ENCODE measurements at places on chromosomes 2 and 18.

DNA sequence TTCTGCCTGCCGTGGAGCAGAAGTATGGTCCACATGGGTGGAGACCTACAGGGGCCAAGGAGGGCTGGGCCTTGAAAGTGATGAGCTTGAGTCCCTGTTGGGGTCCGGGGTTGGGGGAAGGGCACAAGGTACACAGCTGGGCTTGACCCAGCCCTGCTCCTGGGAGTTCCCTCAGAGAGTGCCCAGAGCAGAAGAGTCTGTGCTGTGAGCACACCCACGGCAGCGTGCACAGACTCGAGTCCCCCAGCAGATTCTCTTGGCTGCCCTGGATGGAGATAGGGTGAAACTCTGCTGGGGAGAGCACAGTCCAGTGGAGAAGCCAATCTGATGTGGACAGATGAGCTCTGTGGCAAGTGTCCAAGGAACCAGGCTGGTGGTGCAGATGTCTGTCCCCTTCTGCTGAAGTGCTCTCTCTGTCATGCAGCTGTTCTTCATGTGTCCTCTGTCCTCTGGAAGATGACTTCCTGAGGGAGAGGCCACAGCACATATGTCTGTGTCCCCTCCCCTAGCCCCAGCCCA lies 27.5 kb downstream of the INPP4A start:
- no peak for DNase-seq

DNA sequence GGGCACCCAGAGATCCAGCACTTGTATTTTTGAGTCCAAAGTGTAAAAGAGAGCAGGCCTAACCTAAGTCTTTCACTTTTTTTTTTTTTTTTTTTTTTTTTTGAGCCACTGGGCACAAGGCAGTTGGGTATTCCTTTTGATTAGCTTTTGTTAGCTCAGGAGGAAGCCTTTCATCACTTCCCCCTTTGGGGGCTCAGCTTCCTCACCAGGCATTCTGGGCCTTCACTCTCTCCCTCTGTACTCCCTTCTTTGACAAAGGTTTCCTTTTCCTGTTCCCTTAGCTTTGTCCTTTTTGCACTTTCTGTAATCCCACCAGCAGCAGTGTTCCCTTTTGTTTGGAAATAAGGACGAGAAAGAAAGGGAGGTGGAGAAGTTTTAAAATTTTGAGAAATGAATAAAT lies 88.2 kb downstream of the PKP4 start:
- no peak for DNase-seq

DNA sequence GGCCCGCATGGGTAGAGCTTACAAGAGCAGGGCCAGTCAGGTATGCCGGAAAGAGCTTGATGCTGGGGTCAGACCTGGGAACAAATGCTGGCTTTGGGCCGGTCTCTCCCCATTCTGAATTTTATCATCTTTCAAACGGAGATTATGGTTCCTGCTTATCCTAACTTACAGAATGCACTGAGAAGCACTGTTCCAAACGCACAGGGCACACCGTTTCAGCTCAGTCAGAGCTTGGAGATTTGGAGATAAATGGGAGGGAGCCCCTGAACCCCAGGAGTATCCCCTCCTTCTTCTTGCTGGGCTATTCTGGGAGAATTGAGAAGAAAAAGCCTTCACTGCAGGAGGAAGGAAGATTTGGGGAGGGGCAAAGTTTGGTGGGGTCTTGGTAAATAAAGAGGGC lies 169.4 kb downstream of the DDX1 start:
- no peak for DNase-seq

DNA sequence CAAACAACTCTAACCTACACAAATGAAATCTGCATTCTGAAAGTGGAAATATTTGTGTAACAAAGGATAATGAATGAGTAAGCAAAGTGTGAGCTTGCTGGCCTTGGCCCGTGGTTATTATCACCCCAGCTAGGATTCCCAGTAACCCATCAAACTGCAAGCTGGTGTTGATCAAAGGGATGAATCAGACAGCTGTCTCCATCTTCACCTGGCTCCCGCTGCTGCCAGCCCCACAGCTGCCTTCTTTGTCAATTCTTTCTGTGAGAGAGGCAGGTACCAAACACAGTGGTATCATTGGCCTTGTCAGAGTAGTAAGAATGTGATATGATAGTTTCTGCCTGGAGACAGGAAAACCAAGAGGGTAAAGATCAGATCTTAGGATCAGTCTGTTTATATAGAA lies 25.2 kb upstream of the RGPD4 start:
- no peak for DNase-seq

GRCh38 chr2:30231996-30232800 lies 864 bp downstream of the LBH start:
- DNase-seq = no peak

GRCh38 chr18:3654442-3655253 lies 204.7 kb downstream of the TGIF1 start:
- DNase-seq = no peak

GRCh38 chr2:31764169-31764568 lies 183.4 kb upstream of the SRD5A2 start:
- DNase-seq = no peak

GRCh38 chr2:145095641-145096435 lies 575.9 kb upstream of the ZEB2 start:
- DNase-seq = peak; percentile 78

DNA sequence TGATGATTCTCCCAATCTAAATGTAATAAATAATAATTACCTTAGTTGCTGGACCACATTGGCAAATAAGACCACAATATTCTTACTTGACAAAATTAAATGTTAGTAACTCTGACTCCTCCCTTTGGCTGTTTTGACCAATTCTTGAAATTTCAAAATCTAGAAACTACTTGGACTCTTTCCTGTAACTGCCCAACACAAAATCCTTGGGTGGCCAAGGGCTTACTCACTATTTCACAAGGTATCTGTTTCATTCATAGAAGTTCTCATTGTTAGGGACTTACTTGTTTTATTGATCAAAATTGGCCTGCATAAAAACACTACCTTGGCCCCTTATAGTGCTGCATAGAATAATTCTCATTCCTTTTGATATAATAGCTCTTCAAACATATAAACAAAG lies 19.4 kb downstream of the CDH20 start:
- no peak for DNase-seq

GRCh38 chr2:239946864-239947728 lies 78.0 kb downstream of the NDUFA10 start:
- DNase-seq = no peak

DNA sequence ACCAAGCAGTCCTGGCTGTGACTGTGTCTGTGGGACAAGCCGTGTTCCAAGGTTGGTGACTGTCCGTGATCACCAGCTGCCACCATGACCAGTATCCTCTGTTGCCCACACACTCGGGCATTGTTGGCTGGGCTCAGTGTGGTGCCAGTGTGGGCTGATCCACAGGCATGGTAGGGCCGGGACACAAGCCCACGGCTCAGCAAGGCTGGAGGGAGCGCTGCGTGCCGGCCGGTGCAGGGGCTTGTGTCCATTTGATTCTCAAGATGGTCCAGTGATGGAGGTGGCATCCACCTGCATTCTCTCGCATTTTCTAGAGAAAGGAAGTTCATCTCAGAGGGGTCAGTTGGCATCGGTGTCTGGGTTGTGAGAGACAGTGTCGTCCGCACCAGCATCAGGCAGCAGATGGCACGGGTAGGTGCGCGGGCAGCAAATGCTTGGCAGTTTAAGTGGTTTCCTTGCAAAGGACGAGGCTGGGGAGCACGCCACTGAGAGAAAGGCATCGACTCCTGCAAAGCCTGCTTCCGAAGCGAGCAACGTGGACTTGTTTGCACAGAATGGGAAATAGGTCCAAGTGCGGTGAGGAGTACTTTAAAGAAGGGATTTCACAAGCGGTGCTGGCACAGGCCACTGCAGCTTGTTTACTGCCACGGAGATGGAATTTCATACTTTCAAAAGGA lies 20.9 kb downstream of the TWIST2 start:
- no peak for DNase-seq

- DNase-seq = no peak
These were observed 669.7 kb upstream of the SALL3 start for GRCh38 chr18:78309924-78310323.

DNA sequence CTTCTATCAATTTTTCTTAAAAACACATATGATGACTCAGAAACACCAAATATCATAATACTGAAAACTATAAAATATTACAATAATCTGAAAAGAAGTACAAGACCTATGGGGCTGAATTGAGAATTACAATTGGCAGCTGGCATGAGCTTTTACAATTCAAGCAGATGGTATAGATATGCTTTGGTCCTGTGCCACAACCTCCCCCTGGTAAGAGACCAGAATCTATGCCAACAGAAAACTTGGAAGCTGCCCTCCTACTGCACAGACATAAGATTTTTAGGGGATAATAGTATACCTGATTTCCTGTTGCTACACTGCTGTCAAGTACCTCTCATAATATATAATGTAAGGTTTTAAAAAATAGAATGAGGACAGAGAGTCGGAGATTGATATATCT lies 46.8 kb upstream of the CDH7 start:
- no peak for DNase-seq

DNA sequence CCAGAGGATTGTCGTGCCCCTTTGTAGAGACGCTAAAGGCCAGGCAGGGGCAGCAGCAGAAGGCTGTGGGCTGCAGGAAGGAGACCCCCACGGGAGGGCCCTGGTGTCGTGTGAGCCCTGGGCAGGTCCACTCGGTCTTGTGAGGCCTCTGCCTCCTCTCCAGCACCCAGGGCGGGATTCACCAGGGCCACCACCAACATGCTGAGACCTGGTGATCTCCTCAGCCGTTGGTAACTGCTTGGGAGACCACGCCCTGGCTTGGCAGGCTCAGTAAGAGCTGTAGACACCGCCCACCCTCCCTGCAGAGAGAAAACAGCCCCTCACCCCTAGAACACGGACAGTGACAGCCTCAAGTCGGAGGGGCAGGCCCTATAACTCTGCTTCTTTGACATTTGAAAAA lies 21.1 kb downstream of the MBP start:
- no peak for DNase-seq

DNA sequence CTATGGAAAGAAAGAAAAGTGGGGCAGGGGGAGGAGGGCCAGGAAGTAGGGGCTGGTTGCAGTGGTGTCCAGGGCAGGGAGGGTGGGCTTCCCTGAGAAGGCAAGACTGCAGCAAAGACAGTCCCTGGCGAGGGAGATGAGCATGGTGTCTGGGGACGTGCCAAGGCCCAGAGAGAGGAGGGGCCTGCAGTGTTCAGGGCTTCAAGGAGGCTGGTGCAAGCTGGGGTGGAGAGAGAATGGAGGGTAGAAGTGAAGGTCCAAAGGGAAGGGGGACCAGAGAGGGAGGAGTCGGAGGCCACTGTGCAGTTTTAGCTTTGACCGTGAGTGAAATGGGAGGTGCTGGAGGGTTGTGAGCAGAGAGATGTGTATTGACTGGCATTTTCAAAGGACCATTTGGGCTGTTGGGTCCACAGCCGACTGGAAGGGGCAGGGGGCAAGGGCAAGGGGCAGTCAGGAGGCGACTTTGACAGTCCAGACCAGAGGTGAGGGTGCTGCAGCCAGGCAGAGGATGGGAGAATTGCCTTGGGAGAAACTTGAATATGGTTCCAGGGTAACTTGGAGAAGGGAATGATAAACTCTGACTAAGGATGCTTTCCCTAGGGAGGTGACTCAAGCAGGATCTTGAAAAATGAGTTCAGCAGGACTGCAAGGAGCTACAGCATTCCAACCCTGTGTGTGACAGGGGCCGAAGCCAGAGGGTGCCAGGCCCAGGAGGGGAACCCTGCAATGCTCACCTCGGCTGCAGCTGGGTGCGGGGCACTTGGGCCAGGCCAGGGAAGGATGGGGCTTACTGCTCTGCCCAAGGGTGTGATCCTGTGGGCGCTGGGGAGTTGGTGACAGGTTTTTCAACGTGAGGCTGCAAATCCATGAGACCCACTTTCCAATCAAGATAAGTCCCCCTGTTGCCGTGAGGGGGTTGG lies 177.1 kb upstream of the HAAO start:
- peak; percentile 87 for DNase-seq

- peak; percentile 29 for DNase-seq
These were observed 26.5 kb downstream of the LDAH start for GRCh38 chr2:20796374-20796791.

DNA sequence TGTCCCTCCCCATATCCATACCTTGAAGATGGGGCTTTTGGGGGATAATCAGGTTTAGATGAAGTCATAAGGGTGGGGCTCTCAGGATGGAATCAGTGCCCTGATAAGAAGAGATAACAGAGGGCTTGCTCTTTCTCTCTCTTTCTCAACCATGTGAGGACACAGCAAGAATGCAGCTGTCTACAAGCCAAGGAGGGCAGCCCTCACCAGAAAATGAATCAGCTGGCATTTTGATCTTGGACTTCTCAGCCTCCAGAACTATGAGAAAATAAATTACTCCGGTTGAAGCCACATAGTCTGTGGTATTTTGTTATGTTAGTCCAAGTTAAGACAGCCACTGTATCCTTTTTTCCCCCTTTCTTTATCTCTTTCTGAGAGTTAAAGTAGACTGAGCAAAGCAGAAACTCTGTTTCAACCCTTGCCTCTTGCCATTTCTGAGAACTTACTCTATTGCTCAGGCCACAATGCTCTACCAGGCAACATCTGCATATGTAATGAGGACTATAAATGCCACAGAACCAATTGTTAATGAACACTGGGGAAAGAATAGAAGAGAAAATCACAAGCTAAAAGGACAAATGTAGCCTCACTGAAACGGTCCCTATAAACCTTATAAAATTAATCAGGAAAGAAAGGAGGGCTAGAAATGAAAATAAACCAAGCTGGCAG lies 56.9 kb downstream of the SRBD1 start:
- DNase-seq = no peak

DNA sequence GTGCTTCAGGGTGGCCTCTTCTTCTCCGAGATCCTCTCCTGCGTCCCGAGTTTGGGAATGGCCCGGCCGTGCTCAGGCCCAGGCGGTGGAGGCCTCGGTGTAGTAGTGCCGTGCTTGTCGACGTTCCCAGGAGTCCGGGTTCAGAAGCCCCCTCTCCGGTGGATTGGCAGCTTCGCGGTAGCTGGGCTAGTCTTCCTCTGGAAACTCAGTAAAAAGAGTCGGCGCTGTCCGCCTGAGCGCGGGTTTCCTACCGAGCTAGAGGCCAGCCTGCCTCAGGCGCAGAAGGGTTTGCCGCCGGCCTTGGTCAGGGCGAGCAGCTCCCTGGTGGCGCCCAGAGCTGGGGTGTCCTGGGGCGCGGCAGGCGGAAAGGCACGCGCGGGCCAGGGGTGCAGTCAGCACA lies 3.2 kb downstream of the RALBP1 start:
- DNase-seq = no peak

DNA sequence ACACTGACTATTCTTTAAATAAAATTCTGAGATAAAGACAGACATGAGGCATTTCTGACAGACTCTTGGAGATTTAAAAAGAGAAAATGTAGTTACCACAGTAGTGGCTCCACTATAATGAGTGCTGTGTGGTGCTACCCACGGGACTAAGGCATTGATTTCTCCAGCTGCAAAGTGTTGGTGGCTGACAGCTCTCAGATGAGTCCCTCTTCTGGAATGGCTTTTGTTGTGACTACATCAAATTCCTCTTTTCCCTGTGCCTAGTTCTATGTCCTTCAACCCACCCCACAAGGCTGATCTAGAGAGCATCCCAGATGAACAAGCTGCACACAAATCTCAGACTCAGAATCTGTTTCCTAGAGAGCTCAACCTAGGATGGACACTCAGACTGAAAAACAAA lies 884.8 kb upstream of the ZEB2 start:
- DNase-seq = no peak

- no peak for DNase-seq
These were observed 12.9 kb upstream of the NABP1 start for GRCh38 chr2:191664823-191665677.
